ENCODE measurements at places on chromosomes 16 and 17. TPM values are rescaled to one million over a fixed set of nuclear protein-coding genes. Genes with fewer than 3 reads are reported as not detected.

GRCh38 chr16:64238571-64238970 lies 883.3 kb downstream of the CDH11 start:
- no peaks in the 10 kb centered on the region for H3K36me3 ChIP-seq
- no peaks in the 10 kb centered on the region for H3K27me3 ChIP-seq
- H3K27ac ChIP-seq, result no peak overlapping the region
- no peak overlapping the region for H3K4me3 ChIP-seq

- no peak overlapping the region for H3K27ac ChIP-seq
- H3K4me3 ChIP-seq, result no peak overlapping the region
- H3K27me3 ChIP-seq, result no peaks in the 10 kb centered on the region
- no peaks in the 10 kb centered on the region for H3K36me3 ChIP-seq
These were observed 39.1 kb downstream of the NDEL1 start for GRCh38 chr17:8474826-8475225.

DNA sequence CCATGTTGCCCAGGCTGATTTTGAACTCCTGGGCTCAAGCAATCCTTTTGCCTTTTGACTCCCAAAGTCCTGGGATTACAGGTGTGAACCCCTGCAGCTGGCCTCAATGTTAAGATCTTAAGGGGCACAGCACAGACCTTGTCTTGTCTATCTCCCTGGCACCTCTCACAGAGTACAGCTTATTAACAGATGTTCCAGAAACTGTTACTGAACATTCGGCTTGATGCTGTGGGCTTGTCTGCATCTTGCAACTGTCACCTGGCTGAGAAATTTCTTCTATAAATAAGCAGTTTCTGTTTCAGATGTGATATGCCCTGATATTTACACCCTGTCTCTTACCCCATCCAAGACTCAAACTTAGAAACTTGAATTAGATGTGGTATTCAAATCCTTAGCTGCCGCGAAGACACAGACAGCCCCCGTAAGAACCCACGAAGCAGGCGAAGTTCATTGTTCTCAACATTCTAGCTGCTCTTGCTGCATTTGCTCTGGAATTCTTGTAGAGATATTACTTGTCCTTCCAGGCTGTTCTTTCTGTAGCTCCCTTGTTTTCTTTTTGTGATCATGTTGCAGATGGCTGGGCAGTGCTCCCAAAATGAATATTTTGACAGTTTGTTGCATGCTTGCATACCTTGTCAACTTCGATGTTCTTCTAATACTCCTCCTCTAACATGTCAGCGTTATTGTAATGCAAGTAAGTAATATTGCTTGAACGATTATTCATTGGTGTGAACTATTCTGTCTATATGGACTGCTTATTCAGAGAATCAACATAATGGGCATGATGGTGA lies at the start of gene TNFRSF17:
TSS of gene TNFRSF17 (plus strand) at position 450 of the 791 bp plus-strand sequence. CDS start at position 565, 115 bp downstream.
- no peaks in the 10 kb centered on the region for H3K27me3 ChIP-seq
- H3K27ac ChIP-seq, result no peak within 1 kb of the TSS
- no peaks in the 10 kb centered on the region for H3K36me3 ChIP-seq
- no peak within 1 kb of the TSS for H3K4me3 ChIP-seq
- DNase-seq, result no peak
- no peaks in the 10 kb centered on the region for H3K4me1 ChIP-seq

DNA sequence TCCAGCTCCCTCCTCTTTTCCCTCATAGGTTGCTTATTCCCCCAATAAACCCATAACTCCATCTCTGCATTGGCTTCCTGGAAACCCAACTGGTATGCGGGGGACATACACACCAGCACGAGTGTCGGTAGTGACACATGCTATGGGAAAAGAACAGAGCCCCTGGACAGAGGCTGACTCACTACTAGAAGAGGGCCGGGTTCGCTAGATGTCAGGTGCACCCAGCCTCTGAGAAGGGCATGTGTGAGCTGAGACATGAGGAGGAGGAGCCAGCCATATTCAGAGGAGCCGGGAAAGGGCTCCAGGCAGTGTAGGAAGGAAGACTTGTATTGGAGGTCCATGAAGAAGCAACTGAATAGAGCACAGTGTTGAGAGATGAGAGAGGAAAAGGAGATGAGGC lies 241.1 kb downstream of the SOX9 start:
- no peak overlapping the region for H3K4me3 ChIP-seq
- H3K4me1 ChIP-seq, result peaks cover 7% of the 10 kb centered on the region
- no peaks in the 10 kb centered on the region for H3K27me3 ChIP-seq
- H3K27ac ChIP-seq, result no peak overlapping the region

DNA sequence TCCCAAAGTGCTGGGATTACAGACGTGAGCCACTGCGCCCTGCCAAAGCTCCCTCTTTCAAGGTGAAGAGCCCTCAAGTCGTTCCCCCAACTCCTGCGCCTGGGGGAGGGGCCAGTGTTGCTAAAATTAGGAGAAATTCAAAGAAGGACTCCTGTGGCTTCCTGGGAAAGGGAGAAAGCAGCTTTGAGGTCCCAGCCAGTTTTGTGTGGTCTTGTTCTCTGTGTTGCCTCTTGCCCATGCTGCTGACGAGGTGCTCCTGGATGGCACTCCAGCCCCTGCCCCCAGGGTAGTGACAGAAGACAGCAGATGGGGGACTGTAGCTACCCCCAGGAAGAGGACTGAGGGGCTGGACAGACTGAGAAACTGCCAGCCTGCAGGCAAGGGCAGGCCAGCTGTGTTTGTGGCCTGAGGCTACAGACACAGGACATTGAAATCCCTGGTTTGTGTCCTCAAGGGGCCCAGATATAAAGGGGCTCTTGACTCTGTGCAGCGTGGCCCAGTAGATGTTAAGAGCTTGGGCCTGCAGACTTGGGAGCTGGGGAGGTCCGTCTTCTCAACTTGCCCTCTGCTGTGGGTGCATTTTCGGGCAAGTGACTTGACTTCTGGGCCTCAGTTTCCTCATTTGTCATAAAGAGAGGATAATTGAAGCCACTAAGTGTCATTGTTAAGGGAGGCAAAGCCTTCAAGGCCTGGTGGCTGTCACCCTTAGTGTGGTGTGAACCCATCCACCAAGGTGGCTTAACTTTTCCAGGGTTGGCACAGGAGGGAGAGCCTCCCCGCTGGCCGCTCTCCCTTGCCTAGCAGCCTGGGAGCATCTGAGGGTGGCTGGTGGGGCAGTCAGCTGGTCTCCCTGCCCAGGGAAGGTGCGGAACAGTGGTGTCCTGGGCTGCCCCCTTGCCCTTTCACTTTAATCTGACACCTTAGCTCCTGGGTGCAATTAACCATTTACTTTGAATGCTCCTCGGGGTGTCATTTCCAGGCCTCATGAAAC lies 4.1 kb downstream of the UBALD2 start:
- H3K27ac ChIP-seq, result peak overlapping the region; percentile 58
- peaks cover 42% of the 10 kb centered on the region for H3K4me1 ChIP-seq
- H3K27me3 ChIP-seq, result no peaks in the 10 kb centered on the region
- H3K36me3 ChIP-seq, result no peaks in the 10 kb centered on the region

- peak; percentile 45 for DNase-seq
- H3K36me3 ChIP-seq, result no peaks in the 10 kb centered on the region
- H3K27ac ChIP-seq, result peak overlapping the region; percentile 93
- H3K27me3 ChIP-seq, result no peaks in the 10 kb centered on the region
These were observed 52.6 kb downstream of the CYB5B start for GRCh38 chr16:69476920-69477443.

GRCh38 chr17:17765359-17766076 lies 71.3 kb downstream of the SREBF1 start:
- no peak overlapping the region for H3K4me3 ChIP-seq
- DNase-seq, result no peak
- H3K27ac ChIP-seq, result no peak overlapping the region
- H3K27me3 ChIP-seq, result no peaks in the 10 kb centered on the region

- no peak for DNase-seq
- H3K4me1 ChIP-seq, result peaks cover 12% of the 10 kb centered on the region
- H3K27me3 ChIP-seq, result no peaks in the 10 kb centered on the region
- peaks cover 3% of the 10 kb centered on the region for H3K36me3 ChIP-seq
- H3K27ac ChIP-seq, result peak overlapping the region; percentile 91
These were observed 713 bp downstream of the RHOT2 start for GRCh38 chr16:668519-669171.

- H3K27me3 ChIP-seq, result no peaks in the 10 kb centered on the region
- no peak within 1 kb of the TSS for H3K4me3 ChIP-seq
- H3K27ac ChIP-seq, result no peak within 1 kb of the TSS
- H3K36me3 ChIP-seq, result no peaks in the 10 kb centered on the region
- no peaks in the 10 kb centered on the region for H3K4me1 ChIP-seq
- DNase-seq, result no peak
These were observed at the start of gene EVI2A for GRCh38 chr17:31321481-31321880. EVI2A (minus strand) TSS chr17:31321622; CDS start chr17:31319013, 2,609 bp downstream.

- H3K27me3 ChIP-seq, result no peaks in the 10 kb centered on the region
- no peaks in the 10 kb centered on the region for H3K4me1 ChIP-seq
- no peak overlapping the region for H3K27ac ChIP-seq
- no peaks in the 10 kb centered on the region for H3K36me3 ChIP-seq
- no peak overlapping the region for H3K4me3 ChIP-seq
These were observed 46.7 kb downstream of the RTN4RL1 start for GRCh38 chr17:1978396-1978949.

DNA sequence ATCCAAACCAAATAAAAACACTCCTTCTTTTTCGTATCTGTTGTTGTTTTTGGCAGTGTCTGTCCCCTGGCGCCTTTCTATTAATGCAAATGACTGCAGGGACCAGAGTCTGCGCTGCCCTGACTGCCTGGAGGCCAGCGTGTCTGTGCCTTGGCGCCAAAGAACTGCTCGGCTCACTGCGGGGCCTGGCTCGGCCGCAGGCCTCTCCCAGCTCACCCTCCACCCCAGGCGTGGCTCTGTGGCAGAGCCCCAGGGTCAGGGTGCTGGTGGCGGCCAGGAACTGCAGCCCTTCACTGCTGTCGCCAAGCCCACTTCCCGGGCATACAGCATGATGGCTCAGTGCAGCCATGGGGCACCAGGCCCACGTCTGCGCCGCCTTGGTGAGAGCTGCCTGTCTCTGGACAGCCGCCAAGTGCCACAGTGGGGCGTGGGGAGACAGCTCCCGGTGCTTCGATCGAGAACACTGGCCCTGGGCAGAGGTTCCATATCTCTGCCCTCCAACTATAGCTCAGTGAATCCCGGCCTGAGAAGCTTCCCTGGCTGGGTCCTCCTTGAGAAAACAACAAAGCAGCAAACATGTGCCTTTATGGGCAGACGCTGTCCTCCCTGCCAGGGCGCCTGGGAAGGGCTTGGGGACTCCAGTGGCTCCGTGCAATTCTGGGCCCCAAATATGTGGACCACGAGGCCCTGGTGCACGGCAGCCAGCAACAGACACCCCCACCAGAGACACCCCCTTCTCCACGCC lies 11.1 kb downstream of the CANT1 start:
- no peak overlapping the region for H3K27ac ChIP-seq
- no peaks in the 10 kb centered on the region for H3K4me1 ChIP-seq
- H3K27me3 ChIP-seq, result no peaks in the 10 kb centered on the region
- no peak for DNase-seq
- H3K36me3 ChIP-seq, result peaks cover 13% of the 10 kb centered on the region
- H3K4me3 ChIP-seq, result no peak overlapping the region

DNA sequence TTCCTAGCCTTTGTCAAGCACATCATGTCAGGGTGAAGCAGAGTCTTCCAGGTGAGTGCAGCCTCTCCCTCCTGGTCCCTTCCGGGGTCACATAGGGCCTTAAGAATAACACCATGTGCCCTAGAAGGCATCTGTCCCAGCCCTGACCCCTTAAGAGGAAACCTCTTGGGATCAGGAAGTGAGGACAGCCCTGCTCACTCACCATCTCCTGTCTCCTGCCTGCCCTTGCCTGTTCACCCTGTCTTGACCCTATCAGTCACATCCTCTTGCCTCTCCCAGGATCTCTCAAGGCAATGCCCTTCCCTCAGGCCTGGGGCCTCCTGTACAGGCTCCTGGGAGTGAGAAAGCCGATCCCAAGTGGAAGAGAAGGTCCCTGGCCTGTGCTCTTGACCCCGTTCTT lies 13.9 kb downstream of the MYL4 start:
- no peak overlapping the region for H3K4me3 ChIP-seq
- peaks cover 3% of the 10 kb centered on the region for H3K4me1 ChIP-seq
- no peak overlapping the region for H3K27ac ChIP-seq

DNA sequence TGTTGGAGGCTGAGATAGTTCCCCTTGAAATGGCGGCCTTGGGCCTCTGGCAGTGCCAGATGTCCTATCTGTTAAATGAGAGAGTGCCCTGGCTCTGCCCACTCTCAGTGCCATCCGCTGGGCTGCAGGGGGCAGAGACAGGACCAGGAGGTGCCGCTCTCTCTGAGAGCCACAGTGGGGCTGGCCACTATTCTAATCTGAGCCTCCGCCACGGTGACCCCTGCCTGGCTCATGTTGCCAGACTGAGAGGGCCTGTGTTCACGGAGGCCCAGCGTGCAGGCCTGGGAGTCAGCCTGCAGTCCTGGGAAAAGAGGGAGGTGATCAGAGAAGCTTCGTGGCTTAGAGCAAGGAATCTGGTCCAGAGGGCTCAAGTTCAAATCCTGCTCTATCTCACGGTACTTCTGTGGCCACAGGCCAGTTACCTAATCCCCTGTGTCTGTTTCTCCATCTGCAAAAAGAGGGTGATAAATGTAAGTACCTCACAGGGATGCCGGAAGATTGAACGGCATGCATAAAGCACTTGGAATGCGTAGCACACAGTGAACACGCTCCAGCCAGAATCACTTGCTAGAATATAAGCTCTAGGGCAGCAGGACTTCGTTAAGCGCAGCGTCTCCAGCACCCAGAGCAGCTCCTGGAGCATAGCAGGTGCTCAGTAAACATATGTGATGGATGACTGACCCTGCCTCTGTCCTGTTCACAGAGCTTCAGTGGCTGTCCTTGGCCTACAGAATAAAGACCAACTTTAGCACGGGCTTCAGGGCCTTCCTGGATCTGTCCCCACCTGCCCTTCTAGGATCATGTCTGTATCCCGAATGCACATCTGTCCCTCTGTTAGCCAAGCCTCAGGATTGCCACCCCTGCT lies 6.3 kb downstream of the ATP2A3 start:
- H3K27me3 ChIP-seq, result no peaks in the 10 kb centered on the region
- H3K27ac ChIP-seq, result no peak overlapping the region
- H3K4me1 ChIP-seq, result peaks cover 10% of the 10 kb centered on the region
- H3K36me3 ChIP-seq, result no peaks in the 10 kb centered on the region
- DNase-seq, result no peak

DNA sequence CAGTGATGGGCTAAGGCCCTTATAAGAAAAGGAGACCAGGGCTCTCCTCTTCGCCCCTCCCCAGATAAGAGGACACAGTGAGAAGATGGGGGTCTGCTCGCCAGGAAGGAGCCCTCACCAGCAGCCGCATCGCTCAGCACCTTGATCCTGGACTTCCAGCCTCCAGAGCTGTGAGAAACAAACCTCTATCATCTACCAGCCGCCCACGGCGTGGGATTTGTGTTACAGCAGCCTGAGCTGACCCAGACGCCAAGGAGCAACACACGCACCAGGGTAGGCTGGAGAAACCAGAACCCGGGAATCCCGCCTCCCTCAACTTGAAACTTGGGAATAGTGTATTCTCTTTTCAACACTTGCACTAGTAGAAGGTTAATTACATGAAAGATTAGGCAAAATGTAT lies 4.2 kb upstream of the ZG16B start:
- peak overlapping the region; percentile 37 for H3K27ac ChIP-seq
- no peaks in the 10 kb centered on the region for H3K36me3 ChIP-seq
- H3K27me3 ChIP-seq, result no peaks in the 10 kb centered on the region
- H3K4me1 ChIP-seq, result peaks cover 38% of the 10 kb centered on the region
- no peak for DNase-seq

The OR1F1 gene
- total RNA-seq, result 0.26 TPM

The PYCARD gene
- 99.4 TPM for total RNA-seq

The C17orf67 gene
- total RNA-seq, result 3.4 TPM

The KRTAP4-6 gene
- not detected for total RNA-seq

The CTRB1 gene
- 2.7 TPM for total RNA-seq

The KRT20 gene
- total RNA-seq, result 0.13 TPM

The PRSS33 gene
- 0.59 TPM for total RNA-seq

The CDK5R1 gene
- total RNA-seq, result 7.9 TPM

The MT1M gene
- 1.8 TPM for total RNA-seq

The PIRT gene
- total RNA-seq, result not detected
